Cortex of kidney (tissue), 1 donor: ENCODE measurements at places on chromosomes 13 and 19.

DNA sequence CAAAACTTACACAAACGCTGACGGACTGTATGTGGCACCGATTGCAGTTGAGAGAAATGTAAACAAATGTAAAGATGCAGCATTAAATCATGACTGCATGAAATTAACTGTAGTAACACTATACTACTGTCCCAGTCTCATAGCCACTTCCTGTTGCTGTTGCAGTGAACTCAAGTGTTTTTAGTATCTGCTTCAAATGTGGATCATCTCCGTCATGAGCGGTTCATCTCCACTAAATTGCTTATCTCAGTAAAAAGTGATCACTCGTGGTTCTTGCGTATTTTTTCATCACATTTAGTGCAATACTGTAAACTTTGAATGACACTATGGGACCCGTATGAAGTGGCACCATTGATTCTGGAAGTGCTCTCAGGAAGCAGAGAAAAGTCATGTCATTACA is 60.3 kb upstream of the RNF113B start:
- DNase-seq: no peak

- no peak for DNase-seq
Observed at GRCh38 chr13:106526738-106527444, 8.6 kb downstream of the EFNB2 start.

GRCh38 chr13:106118996-106119395 is 416.5 kb downstream of the EFNB2 start:
- DNase-seq: no peak

DNA sequence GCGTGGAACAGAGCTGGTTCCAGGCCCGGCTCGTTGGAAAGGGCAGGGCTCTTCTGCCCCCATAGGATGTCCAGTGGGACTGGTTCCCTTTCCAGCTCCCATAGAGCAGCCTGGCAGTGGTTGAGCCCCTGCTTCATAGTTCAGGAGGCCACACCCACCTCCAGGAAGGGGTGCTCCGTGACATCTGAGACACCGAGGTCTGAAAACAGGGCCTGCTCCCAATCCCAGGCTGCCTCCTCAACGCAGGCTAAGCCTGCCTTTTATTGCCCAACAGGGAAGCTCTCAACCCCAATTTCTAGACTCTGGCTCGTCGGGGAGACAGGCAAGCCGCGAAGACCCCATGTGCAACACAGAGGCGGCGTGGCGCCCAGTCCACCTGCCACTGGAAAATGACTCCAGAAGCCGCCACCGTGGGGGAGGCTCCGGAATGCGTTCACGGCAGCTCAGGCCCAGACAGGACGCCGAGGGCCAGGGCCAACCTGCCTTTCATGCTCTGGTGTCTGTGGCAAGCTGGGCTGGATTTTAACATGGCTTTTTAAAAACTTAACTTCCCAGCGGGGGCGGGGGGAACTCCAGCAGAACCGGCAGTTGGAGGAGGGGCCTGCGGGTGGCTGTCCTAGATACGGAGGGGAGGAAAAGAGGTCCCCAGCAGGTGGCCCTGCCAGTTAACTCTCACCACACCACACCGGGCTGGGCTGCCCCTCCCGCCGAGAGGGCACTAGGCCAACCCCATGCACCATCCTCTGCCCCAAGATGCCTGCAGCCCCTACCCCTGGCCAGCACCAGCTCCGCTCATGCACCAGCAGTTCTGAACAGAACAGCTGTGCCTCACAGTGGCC is 17.9 kb upstream of the TINCR start:
- DNase-seq: no peak

DNA sequence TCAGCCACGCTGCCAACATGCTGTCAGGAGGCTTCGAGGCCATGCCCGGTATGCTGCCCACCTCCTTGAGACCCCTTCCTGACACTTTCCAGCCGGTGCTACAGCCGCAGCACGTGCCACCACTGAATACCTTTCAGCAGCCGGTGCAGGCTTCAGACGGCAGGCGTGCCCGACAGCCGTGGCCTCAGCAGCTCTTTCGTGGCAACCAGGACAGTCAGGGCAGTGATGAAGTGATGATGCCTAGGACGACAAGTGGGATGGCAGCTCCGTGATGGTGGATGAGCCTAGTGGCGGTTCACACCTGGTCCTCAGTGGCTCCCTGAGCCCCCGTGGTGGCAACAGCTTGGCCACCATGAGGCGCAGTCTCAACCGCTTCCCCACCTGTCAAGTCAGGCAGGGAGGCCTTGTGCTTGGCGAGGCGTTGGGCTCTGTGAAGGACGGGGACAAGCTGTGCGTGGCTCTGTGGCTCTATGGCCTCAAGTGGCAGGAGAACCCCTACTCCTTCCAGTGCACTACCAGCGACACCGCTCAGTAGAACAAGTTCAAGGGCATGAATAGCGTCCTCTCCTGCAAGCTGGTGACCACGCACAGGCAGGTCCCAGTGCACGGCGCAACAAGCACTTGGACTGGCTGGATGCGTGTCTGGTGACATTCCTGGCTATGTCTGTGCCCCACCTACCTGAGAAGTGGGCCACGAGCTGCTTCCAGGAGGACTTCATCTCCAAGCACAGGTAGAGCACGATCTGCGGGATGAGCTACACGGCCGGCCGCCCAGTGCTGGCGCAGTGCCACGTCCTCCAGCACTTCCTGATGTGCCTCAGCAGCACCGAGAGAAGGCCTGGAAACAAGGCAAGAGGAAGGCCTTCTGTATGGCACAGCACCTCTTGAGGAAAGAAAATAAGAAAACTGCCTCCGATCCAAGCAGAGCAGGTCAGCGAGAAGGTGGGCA is 18.2 kb upstream of the ZNF14 start:
- no peak for DNase-seq

DNA sequence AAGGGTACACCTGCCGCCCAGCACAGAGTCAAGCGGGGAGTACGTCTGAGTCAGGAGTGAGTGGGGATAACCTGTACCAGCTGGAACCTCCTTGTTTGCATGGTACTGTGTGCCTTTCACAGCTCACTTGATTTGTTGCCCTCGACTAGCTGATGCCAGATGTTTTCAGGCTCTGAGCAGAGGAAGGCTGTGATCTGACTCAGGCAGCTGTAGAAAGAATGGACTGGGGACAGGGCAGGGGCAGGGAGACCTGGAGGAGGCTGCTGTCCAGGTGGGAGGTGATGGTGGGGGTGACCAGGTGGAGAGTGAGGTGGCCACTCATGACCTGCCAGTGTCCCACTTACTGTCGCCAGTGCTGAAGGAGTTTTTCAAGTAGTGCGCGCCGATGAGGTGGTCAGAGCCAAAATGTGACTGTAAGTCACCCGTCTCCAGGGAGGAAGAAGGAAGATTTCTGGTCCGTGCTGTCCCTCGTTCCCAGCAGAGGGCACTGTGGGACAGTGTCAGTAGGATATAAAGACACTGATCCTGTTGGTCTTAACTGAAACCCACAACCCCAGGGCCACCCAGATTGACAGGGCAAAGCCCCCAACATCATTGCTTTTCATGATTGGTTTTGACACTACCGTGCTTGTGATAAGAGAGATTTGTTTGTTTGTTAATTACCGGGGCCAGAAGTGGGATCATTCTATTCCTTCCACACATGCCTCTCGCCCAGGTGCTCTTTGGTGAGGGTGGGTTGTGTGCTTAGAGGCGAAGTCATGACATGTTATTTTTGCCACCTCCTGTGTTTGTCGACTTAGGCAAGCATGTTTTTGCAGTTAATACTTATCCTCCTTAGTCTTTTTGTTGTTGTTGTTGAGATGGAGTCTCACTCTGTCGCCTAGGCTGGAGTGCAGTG is 128.4 kb downstream of the DPF1 start:
- no peak for DNase-seq

- no peak for DNase-seq
Observed at GRCh38 chr19:13817018-13817614, 21.9 kb downstream of the ZSWIM4 start.

DNA sequence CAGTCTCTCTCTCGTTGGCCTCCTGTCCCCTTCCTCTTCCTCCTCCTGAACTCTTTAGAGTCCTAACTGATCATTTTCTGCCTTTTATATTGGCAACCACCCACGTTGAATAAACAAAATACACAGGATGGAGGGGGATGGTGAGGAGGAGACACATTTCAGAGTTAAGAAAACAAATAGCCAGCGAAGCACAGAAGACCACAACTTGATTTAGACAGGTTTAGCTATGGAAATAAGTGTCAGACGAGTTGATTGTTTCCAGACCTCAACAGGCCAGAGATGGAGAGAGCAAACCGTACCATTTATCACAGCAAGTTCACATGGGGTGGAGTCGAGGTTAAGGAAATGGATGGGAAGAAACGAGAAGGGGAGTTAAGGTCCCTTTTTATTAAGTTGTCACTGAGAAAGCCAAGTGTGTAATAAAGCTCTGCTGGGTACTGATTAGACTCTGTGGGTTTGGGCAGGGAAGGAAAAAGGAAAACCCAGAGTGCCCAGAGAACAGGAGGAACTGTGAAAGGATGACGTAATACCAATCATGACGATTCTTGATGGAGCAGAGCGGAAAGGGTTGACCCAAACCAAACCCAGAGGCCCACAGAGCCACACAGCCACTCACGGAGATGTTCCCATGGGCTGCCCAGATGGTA is 11.1 kb upstream of the SERP2 start:
- no peak for DNase-seq

DNA sequence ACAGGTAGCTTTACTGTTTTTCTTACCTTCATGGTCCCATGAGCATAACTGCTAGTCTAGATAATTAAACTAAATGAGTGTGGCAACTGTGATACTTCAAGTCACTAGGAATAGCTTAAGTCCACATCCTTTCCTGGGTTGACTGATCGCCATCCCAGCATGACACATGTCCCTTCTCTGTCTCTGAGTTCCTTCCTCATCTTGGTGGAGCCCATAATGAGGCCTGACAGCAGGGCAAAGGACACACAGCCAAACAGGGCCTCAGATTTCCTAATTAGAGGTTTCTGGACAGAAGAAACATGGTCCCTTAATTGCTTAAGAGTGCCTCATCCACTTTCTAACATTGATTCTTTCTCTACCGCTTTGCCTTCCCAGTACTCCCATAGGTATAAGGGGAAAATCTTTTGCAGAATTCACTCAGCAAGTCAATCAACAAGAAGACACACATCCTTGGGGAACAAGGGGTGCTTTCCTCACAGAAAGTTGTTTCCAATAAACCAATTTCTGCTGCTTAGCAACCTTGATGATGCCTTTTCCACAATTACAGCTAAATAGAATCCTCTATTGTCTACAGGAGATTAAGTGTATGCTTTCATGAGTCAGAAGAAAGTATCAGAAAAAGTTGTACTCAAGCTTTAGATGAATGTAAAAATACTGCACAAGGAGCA is 208.3 kb upstream of the SERP2 start:
- no peak for DNase-seq

DNA sequence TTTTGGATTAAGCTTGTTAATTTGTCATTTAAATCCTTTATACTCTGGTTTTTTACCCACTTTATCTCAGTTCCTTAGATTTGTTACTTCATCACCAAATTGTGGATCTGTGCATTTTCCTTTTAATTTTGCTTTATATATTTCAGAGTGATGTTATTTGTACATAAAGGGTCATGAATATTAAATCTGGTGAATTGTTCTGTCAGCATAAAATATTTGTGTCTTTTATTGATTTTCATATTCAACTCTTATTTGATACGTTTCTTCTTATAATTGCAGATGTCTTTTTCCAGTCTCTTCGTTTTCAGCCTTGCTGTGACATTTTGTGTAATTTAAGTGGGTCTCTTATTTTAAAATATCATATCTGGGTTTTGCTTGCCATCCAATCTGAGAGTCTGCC is 4.7 kb downstream of the SETDB2 start:
- DNase-seq: no peak

GRCh38 chr13:94325650-94326049 is 153.8 kb downstream of the DCT start:
- no peak for DNase-seq

- no peak for DNase-seq
Observed at GRCh38 chr13:41622432-41623429, 165.4 kb downstream of the RGCC start.

- no peak for DNase-seq
Observed at GRCh38 chr19:55369653-55370304, 484 bp downstream of the IL11 start.

- no peak for DNase-seq
Observed at GRCh38 chr19:51743405-51743804, 8.3 kb downstream of the FPR1 start.

DNA sequence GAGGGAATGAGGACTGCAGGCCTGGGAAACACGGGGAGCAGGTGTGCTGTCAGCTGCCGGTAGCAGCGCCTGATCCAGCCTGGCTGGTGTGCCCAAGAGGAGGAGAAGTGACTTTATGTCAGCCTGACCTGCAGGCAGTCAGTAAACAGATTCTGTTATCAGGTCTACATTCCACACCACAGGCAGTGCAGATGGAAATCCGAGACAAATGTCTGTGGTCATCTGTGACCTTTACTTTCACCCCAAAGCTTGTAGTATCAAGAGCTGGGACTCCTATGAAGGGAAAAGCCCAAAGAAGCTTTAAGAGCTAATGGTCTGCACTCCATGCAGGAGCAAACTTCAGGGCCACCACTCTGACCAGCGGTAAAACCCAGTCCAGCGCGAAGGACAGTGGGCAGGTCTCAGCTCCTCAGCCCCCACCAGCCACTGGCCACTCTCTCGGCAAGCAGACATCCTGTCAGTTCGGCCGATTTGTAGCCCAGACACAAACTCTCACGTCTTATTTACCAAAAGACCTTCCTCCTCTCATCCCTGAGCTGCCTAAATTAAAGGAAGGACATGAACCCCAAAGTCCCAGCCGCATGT is 7.7 kb downstream of the EPS15L1 start:
- no peak for DNase-seq

DNA sequence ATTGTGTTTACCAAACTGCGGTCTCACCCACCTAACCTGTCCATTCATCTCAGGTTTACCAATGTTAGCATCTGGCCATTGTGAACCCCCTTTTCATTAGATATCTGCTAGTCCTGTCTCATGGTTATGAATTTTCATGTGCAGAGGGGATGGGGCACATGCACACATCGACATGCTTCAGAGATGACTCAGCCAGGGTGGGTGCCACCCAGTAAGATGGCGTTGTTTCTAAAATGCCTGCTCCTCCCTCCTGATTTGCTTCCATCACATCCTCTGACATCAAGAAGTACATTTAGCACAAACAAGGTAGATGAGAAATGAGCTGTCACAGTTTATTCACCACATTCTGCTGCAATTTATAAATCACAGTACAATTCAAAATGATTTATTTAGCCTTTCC is 51.3 kb downstream of the GPALPP1 start:
- no peak for DNase-seq

- DNase-seq: no peak
Observed at GRCh38 chr13:20197361-20197834, 4.7 kb upstream of the GJB2 start.

DNA sequence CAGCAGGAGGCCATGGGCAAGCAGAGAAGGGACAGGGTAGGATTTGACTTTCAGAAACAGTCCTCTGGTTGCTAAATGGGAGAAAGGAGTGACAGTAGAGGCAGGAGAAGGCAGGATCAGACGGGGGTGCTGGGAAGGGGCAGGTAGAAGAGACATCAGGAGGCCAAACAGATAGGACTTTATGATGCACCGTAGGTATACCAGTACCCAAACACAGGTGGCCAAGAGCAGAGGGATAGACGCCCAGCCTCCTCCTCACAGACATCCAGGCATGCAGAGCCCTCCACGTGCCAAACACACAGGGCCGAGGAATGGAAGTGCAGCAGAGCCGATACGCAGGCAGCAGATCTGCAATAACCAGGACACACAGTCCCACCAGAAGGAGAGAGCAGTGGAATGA is 1.3 kb upstream of the AXL start:
- DNase-seq: no peak

- DNase-seq: no peak
Observed at GRCh38 chr19:31214086-31214485, 135.2 kb downstream of the TSHZ3 start.
